ENCODE measurements at places on chromosomes 1 and 21.

DNA sequence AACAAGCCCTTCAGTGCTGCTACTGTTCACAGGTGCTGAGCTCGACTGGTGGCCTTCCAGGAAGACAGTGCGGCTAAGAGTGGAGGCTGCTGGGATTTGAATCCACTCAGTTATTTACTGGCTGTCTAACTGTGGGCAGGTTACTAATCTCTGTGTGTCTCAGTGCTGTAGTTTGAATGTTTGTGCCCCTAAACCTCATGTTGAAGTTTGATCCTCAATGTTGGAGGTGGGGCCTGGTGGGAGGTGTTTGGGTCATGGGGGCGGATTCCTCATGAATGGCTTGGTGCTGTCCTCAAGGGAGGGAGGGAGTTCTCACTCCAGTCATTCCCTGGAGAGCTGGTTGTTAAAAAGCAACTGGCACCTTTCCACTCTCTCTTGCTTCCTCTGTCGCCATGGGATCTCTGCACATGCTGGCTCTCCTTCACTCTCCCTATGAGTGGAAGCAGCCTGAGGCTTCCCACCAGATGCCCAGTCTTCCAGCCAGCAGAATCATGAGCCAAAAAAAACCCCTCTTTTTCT lies 334.8 kb downstream of the RPS6KC1 start:
- no peak for DNase-seq

GRCh38 chr1:226337276-226337875 lies 28.4 kb upstream of the LIN9 start:
- no peak for DNase-seq

DNA sequence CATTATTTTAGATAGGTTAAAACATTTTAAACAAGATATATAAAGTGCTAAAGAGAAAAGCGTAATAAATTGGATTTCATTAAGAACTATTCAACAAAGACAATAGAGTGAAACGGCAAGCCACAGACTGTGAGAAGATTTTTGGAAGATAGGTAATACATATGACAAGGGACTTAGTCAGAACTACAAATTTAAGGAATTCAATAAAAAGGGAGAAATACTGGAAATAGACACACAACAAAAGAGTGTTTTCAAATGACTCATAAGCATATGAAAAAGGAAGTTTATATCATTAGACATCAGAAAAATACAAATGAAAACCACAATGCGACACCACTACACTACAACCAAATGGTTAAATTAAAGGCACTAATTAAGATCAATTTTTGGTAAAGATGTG lies 90.5 kb downstream of the GDAP2 start:
- no peak for DNase-seq

- no peak for DNase-seq
Measured at GRCh38 chr1:25874209-25874608, 1.3 kb downstream of the PAQR7 start.

DNA sequence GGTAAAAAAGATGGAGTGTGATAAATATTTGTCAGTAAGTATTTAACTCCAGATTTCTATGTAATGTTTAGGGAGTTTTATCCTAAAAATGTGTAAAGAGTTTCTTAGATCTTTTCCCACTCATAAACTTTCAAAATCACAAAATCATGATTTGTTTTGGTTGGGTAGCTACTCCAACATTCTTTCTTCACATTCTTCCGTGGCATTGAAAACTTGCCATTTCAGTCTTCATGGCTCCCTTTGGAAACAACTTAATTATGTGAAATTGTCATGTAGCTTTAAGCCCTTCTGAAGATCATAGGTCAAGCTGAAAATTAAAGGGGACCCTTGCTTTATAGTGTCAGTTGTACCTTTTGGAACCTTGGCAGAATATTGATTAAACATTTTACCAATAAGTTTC lies 73.2 kb downstream of the ADGRL2 start:
- no peak for DNase-seq

DNA sequence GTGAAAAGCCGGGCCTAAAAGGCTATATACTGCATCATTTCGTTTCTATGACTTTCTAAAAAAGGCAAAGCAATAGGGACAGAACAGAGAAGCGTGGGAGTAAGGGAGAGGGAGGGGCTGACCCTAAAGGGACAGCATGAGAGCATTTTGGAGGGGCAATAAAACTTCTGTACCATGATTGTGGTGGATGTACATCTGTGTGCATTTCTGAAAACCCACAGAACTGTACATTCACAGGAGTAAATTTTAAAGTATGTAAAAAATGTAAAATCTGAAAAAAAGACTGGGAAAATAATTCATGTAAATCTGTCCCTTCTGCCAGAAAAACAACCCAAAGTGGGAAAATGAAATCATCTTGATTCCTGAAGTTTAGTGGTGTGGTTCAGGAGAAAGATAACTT lies 235.4 kb downstream of the CENPF start:
- no peak for DNase-seq

DNA sequence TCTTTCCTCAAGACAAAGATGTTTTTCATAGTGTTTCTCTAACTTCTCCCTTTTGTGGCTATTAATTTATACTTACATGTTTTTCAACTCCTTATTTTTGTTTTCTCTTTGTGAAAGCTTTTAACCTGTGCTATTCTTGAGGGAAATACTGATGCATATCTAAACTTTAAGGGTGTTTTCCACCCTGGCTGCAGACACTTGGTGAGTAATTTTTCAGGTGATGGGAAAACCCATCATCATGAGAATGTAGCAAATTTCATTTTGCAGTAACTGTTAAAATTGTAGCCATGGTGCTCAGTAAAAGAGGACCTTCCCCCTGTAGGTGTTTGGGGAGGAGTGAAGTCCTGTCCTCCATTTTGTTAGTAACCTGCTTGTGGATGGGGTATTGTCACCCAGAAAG lies 124.2 kb downstream of the LIPI start:
- no peak for DNase-seq

GRCh38 chr1:14118691-14119485 lies 418.9 kb downstream of the PRDM2 start:
- no peak for DNase-seq

DNA sequence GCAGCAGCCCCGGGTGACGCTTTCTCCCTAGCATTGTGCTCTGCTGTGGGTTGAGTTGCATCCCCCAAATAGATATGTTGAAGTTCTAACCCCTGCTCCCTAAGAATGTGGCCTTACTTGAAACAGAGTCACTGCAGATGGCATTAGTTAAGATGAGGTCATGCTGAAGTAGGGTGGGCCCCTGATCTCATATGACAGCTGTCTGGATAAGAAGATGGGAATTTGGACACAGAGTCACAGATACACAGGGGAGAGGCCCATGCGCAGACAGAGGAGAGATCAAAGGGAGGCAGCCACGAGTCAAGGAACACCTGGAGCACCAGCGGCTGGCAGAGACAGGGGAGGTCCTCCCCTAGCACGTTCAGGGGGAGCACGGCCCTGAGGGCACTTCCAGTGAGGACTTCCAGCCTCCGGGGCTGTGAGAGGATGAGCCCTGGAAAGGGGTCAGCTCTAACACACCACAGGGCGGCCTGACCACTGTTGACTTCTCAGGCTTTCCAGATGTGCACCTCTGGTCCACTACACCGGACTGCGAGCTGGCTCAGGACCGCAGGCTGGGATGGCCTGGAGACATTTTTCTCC lies 46.4 kb downstream of the ABCG1 start:
- no peak for DNase-seq

- no peak for DNase-seq
Measured at GRCh38 chr1:51093581-51093980, 8.4 kb upstream of the C1orf185 start.

DNA sequence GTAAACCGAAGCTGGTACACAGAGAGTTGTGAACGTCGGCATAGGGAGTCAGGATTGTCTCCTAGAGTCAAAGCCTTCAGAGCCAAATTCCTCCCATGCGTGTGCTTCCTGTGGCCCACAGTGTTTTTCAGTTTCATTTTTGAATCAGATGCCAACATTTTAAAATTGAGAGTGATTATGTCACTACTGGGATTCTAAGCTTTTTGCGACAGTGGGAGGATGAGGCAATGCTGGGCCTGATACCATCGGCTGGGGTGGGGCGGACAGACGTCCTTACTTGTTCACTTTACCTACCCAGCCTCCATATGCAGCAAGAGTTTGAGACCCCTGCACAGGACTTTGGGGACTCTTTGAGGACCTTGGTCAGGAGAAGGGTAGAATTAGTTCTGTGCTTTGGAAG lies 1.3 kb upstream of the KLHDC7A start:
- no peak for DNase-seq

DNA sequence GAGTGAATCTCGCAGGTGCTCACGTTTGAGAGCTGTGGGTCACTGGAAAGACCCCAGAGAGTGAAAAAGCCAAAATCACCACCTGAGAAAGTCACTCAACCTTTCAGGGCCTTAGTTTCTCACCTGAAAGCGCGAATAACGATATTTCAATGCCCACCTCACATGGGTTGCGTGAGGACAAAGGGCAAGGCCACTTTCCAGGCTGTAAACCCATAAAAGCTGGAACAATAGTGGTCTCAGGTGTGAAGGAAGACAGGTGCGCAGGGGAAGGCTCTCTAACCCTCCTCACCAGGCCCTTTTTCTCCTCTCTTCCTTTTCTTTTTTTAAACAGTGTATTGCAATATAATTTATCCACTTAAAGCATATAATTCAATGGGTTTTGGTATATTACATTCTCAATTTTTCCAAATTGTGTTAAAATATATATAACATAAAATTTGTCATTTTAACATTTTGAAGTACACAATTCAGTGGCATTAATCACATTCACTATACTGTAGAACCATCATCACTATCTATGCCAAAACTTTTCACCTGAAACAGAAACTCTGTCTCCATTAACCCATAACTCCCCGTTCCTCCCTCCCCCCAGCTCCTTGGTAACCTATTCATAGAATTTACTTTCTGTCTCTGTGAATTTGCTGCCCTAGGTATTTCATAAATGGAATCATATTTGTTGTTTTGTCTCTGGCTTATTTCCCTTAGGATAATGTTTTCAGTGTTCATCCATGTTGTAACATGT lies 118.4 kb upstream of the TNR start:
- no peak for DNase-seq

GRCh38 chr1:156703741-156704140 lies 1.6 kb downstream of the CRABP2 start:
- no peak for DNase-seq

- DNase-seq: no peak
Measured at GRCh38 chr1:162368451-162368850, 8.2 kb downstream of the SPATA46 start.

- DNase-seq: no peak
Measured at GRCh38 chr1:47679301-47679791, 241.5 kb downstream of the FOXD2 start.
